ENCODE measurements at places on chromosomes 12 and 14. TPM values are rescaled to one million over a fixed set of nuclear protein-coding genes. Genes with fewer than 3 reads are reported as not detected.

Gene IGF1
- total RNA-seq: 15.9 TPM

Gene PPM1H
- total RNA-seq: 23.3 TPM

Gene KIAA0586
- total RNA-seq: 21.2 TPM

Gene UNC79
- total RNA-seq: 1.1 TPM

Gene NGB
- not detected for total RNA-seq

Gene SPX
- total RNA-seq: 13.3 TPM

Gene P2RX7
- 2.3 TPM for total RNA-seq

Gene MMP19
- 1.5 TPM for total RNA-seq

Gene CACNA2D4
- total RNA-seq: 2.6 TPM

Gene GLI1
- 13.4 TPM for total RNA-seq

Gene AVPR1A
- 38.7 TPM for total RNA-seq

Gene OR6C2
- not detected for total RNA-seq

Gene SDR9C7
- total RNA-seq: not detected
